ENCODE measurements at places on chromosomes 1 and 21.
A peak's percentile ranks its signal among the peaks of the same experiment; 100 is the strongest.

GRCh38 chr1:44346184-44346583 is 8.9 kb downstream of the ERI3 start:
- no peak for DNase-seq

- no peak for DNase-seq
Observed at GRCh38 chr1:181148636-181149035, 60.1 kb downstream of the IER5 start.

- DNase-seq, result no peak
Observed at GRCh38 chr1:205318231-205318991, 3.1 kb downstream of the NUAK2 start.

GRCh38 chr1:115330480-115331013 is 7.5 kb downstream of the NGF start:
- no peak for DNase-seq

DNA sequence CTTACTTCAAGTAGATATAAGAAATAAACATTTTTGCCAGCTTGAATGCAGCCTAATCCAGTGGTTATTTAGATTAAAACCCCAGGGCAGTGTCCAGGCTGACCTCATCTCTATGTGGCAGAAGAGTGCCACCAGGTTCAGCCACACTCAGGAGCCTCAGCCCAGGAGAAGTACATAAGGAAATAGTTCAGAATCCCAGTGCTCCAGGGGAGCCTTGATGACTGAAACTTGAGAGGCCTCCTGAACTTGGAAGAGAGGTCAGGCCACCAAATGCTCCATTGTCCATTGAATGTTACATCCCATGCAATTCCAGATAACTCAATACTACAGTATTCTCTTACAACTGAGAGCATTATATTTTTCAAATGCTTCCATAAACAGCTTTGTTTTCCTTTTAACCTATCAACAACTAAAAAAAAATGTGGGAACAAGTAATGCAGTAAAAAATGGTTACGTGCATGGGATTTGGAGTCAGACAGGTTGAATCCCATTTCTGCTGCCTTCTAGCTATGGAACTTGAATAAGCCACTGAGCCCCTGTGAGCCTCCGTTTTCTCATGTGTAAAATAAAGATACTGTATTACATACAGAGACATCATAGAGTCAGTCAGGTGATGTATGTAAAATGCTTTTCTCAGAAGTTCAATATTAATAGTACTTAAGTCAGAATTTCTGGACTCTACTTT is 248.0 kb downstream of the PLPP3 start:
- DNase-seq, result no peak

- DNase-seq, result no peak
Observed at GRCh38 chr1:6462412-6463119, 3.4 kb downstream of the TNFRSF25 start.

DNA sequence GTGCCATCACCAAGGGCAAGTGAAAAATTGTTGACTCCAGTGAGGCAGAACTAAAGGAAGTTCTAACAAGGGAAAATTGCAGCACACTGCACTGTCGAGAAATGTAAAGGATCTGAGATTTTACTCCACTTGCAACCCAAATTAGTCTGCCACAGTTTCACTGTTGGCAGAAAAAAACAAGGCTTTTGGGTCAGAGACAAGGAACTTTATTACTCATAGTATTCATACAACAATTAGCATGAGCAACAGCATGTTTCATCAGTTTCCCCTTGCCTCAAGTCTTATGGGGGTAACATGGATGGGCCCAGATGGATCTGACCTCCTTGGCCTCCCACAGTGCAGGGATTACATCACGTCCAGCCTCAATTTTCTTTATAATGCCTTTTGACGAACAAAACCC is 125.3 kb downstream of the LTN1 start:
- no peak for DNase-seq

GRCh38 chr1:226309398-226310244 is 657 bp upstream of the LIN9 start:
- peak; percentile 89 for DNase-seq

GRCh38 chr1:111475701-111476100 is 1.9 kb downstream of the C1orf162 start:
- no peak for DNase-seq

- no peak for DNase-seq
Observed at GRCh38 chr1:162023181-162023546, 505 bp downstream of the OLFML2B start.

DNA sequence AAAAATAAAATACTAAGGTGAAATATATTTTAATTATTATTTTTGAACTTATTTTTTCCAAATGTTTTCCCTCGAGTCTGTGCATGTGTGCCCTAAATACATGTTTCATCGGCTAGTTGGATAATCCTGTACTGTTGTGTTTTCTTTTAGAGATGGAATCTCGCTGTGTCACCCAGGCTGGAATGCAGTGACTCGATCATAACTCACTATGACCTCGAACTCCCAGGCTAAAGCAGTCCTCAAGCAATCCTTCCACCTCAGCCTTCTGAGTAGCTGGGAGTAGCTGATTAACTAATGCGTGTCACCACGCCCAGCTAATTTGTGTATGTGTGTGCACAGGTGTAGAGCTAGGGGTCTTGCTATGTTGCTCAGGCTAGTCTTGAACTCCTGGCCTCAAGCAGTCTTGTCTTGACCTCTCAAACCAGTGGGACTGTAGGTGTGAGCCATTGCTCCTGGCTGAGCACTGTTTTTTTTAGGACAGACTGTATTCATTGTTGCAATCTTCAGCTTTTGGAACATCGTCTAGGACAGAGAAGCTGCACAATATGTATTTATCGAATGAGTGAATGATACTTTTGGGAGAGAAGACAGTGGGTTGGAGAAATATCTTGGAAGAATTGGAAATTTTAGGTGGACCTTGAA is 4.8 kb upstream of the TMCO1 start:
- no peak for DNase-seq

GRCh38 chr1:217275655-217276398 is 355.1 kb downstream of the GPATCH2 start:
- no peak for DNase-seq

Data from OCI-M1 (cell line).